Left ventricle myocardium inferior (tissue), 1 donor: ENCODE measurements at places on chromosomes 6 and 20. TPM values are rescaled to one million over a fixed set of nuclear protein-coding genes. Genes with fewer than 3 reads are reported as not detected.

MAS1 gene
- total RNA-seq = not detected

- no peak for DNase-seq
These were observed 20.8 kb upstream of the MLN start for GRCh38 chr6:33824461-33825154.

GRCh38 chr6:20404641-20405032 is 3.0 kb downstream of the E2F3 start:
- DNase-seq = no peak

GRCh38 chr6:63418741-63419140 is 99.0 kb upstream of the LGSN start:
- DNase-seq = no peak
